ENCODE measurements at places on chromosomes 4 and X.

GRCh38 chrX:54157561-54157960 is 25.5 kb downstream of the FAM120C start:
- DNase-seq = no peak

DNA sequence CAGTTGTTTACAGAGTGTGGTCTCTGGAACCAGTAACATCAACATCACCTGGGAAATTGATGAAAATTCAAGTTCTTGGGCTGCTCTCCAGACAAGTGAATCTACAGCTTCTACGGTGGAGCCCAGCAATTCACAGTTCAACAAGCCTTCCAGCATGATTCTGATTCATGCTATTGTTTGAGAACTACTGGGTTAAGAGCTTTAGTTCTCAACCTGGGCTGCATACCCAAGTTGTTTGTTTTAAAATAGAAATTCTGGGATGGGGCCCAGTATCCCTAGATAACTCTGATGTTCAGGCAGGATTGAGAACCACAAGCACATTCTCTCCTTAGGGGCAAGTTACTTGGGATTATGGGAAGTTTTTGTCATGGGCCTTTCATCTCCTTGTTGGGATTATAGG is 37.9 kb upstream of the PGK1 start:
- no peak for DNase-seq

DNA sequence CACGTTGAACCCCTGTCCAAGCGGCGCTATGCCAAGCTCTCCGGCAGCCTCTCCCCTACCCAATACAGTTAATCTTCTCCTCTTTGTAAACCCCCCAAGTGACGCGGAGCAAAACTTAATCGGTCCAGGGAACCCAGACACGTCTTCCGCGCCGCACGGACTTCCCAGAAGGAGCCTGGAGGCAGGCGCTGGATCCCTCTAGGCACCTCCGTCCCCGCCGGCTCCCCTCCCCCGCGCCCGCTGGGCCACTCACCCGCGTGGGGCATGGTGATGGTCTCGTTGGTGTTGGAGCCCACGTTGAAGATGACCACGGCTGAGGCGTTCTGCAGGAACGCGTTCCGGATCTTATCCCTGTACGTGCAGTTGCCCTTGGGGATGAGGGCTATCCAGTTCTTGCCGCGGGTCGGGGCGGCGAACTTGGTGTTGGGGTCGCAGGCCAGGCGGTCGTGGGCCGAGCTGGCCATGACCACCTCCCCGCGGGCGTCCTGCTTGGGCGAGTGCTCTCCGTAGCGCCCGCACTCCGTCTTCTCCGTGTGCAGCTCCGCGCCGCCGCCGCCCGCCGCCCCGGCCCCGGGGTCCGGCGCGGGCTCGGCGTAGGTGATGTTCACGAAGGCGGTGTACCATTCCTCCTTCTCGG is 1.1 kb downstream of the RNF150 start:
- DNase-seq = no peak

GRCh38 chrX:139909712-139910111 is 23.1 kb downstream of the ATP11C start:
- no peak for DNase-seq

DNA sequence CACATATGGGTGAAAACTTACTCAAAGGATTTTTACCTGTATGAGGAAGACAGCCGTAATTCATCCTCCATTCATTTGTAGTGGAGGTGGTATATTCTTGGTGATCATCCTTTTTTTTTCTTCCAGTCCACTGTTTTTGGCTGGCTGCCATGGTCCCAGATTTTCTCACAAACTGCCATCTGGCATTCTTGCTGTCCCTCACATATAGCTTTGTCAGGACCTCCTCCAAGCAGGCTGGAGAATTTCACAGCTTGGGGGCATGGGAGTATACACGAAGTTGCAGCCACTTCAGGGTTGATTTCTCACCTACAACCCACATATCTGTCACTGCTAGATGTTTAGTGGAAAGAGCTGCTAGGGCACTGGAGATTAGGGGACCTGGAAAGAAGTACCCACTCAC is 401.0 kb downstream of the IL1RAPL1 start:
- DNase-seq = no peak

DNA sequence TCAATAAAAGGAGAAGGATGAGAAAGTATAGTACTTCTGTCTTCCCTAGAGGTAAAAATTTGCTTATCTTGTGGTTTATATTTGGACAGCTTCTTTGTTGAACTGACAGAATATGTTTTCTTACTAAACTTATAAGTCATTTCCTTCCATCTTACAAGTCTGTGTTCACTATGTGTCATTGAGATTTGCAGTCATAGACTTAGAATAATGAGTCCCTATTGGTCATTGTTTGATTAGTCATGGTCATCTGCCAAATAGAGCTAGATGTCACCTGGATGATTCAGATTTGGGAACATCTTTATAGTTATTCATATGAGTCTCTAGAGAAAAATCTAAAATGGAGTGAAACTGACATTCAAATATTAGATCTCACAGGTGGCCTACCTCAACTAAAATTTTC is 51.5 kb downstream of the SPATA18 start:
- no peak for DNase-seq

- DNase-seq = no peak
These were observed 9.5 kb upstream of the SFRP2 start for GRCh38 chr4:153798420-153798819.

- DNase-seq = no peak
These were observed 9.5 kb upstream of the HPGDS start for GRCh38 chr4:94352163-94352562.

- DNase-seq = no peak
These were observed 21.5 kb downstream of the FAM114A1 start for GRCh38 chr4:38889143-38889542.

GRCh38 chr4:16835597-16836247 is 62.7 kb downstream of the LDB2 start:
- no peak for DNase-seq

- no peak for DNase-seq
These were observed 10.3 kb downstream of the ADH6 start for GRCh38 chr4:99208719-99209075.

- DNase-seq = no peak
These were observed 136.7 kb upstream of the C1QTNF7 start for GRCh38 chr4:15291122-15291521.

DNA sequence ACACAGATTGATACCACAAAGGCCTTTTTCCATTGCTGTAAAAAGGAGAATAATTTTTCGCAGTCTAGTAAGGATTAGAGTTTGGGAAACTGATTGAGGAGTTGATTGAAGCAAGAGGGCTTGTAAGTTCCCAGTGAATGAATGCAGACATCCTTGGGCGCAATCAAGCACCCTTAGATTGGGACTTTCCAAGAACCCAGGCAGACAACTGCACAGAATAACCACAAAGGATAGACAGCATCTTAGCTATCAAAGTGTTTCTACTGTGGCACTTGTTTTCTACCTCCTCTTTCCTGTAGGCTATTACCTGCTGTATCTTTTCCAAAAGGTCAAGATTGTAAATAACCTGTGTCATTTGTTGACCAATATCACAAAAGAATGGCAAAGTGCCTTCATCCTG is 2.6 kb downstream of the COX18 start:
- no peak for DNase-seq

GRCh38 chr4:177322881-177323280 is 13.2 kb downstream of the NEIL3 start:
- DNase-seq = no peak

DNA sequence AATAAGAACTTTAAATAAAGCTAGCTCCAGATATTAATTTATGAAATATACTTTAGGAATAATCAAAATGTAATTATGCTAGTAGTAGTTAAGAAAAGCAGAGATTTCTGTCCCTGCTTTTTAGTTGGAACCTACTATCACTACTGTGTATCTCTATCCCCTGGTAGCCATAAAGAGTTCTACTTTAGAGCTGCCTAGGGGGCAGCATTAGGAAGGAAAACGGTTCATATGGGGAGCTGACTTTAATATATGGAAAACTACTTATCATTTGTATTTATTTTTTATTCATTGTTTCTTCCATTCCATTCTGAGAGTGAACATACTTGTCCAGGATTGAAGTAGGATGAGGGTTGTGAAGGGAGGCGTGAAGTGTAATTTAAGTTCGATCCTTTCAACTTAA is 40.9 kb downstream of the CPEB2 start:
- DNase-seq = no peak

DNA sequence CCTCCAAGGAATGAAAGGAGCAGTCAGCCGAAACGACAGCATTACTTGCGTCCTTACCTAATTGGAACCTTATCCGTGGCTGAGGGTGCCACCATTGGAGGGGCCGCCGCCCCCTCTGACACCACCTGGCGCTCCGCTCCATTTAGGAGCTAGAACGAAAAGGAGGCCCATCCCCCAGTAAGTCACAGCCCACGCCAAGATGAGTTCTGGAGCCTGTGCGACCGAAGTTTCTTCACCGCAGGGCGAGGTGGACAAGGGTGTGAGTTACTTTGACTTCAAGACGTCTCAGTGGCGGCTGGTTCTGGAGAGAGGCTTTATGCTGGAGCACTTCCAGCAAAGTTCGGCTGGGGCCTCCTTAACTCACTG is 729 bp upstream of the IRF2 start:
- DNase-seq = peak; percentile 35

DNA sequence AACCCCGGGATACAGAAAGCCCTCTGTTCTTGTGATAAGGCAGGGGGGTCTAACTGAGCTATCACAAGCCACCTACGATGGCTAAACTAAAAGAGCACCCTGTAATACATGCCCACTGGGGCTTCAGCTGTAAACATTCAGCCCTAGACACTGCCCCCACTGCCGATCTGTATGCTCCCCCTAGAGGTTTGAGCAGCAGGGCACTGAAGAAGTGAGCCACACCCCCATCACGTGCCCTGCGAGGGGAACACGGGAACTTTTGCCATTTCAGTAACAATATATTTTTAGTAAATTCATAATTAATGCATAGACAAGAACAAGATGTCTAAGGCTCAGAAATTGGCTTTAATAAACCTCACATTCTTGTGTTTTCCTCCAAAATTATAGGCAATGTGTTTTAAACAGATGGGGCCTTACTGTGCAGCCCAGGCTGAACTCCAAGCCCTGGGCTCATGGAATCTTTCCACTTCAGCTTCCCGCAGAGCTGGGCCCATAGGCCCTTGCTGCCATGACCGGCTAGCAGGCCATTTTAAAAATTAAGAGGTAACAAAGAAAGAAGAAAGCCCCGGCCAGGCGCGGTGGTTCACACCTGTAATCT is 235.3 kb upstream of the SFRP2 start:
- DNase-seq = no peak

- DNase-seq = no peak
These were observed 394 bp downstream of the MED14 start for GRCh38 chrX:40734971-40735324.

- DNase-seq = no peak
These were observed 103.9 kb upstream of the STX18 start for GRCh38 chr4:4645743-4646142.

DNA sequence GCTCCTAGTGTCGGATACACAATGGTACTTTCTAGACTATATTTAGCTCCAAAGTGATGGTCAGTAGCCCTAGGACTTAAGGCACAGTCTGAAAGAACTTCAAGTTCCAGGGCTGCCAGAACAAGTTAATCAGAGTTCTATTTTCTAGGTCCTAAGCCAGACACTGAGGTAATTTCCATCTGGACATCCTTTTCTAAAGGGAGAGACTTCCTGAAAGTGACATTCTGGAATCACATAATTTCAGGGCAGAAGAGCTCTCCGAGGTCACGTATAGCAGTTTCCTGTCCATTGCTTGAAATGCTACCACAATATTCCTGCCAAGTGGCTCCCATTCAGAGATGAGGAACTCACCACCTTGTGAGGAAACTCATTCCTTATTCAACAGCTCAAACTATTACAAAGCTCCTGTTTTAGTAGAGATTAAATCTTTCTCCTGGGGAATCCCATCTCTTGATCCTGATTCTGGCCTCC is 117.9 kb downstream of the COL25A1 start:
- DNase-seq = no peak

DNA sequence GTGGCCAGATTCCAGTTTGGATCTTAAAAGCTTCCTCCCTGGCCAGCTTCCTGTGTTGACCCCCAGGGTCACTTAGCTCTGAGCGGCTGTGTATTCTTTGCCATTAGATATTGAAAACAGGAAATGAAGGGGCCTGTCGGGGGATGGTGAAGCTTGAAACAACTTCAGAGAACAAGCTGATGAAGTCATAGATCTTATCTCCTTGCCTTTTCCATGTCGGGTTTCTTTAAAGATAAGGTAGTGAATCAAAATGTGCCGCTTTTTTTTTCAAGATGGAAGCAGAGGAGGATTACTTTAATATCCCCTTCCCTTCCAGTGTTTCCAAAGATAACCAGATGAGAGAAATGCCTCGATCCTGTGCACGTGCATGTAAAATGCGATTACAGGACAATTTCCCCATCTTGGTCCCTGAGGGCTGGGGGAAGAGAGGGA is 508.5 kb downstream of the MID1IP1 start:
- no peak for DNase-seq

DNA sequence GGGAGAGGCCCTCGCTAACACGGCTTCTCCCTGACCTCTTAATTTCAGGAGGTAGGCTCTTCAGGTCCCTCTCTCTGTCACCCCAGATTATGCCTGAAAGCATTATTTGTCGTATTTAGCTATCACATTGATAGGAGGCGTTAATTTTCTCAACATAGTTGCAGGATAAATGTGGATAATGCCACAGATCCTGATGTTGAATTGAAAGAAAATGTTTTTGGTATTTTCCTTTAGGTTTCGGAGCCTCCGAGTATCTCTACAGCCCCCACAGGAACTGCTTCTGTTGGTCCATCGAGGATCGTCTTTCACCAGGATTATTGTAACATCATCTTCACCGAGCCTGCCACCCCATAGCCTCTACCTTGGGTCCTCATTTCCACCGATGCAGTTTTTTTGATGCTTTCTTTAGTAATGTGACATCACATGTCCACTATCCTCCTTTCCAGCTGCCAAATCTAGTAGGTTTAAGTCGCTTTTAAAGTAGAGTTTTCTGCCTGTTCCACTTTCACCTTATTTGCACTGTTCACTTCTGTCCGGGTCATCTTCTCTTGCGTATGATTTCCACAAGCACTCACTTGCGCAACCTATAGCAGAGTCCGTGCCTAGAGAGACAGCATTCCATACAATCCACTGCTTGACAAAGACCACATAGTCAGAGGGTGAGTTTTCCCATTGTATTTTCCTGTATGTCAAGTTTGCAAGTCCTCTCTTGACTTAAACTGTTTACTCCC is 665 bp downstream of the TIGD2 start:
- no peak for DNase-seq

DNA sequence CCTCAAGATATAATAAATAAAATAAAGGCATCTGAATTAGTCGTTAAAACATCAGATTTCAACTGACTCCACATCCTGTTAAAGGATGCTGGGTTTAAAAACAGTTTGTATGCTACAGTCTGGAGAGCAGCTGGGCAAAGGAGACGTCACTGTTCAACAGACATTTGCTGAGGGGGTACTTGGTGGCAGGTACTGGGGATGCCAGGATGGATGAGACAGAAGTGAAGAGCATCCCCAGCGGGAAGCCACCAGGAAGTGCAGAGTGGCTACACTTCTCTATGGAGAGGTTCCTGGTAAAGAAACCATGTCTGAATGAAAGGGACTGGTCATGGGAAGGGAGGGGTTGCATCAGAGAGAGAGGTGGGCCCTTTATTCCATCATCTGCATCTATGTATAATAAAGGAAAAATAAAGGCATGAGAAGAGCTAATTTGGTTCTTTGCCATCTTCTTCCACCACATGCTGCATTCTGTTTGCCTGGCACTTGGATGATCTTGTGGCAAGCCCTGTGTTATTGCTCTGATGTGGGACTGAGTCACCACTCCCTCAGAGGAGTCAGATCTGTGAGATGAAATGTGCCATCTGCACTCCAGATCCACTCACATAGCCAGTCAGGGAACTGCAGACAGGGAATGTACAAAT is 145.0 kb downstream of the SOWAHB start:
- no peak for DNase-seq
